Caco-2 (cell line): ENCODE measurements at places on chromosomes 13 and 19. TPM values are rescaled to one million over a fixed set of nuclear protein-coding genes. Genes with fewer than 3 reads are reported as not detected.

GRCh38 chr13:41546372-41547190 lies 89.2 kb downstream of the RGCC start:
- DNase-seq: no peak

GRCh38 chr19:46926170-46927071 lies 65.6 kb downstream of the ARHGAP35 start:
- DNase-seq: no peak

DNA sequence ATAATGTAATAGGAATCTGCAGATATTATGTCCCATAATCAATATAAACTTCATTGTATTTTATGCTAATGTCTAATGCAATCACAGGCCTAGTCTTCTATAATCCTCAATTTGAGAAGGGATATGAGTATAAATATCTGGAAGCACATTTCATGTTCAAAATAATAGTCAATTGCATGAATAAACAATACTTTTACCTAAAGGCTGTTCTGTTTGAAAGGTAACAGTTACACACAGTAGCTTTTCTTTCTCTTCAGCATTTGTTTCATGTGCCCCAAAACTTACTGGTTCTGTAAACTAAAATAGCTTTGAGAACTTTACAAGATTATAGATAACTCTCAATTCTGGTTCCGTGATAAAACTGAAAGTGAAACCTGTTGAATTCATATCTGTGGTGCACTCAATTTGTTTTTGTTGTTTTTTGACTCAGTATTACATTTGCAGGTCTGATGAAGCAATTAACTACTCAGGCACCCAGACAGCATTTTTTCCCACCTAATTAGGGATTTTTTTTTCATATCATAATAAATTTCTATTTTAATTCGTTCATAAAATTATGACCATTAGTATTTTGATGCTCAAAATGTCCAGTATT lies 1193.8 kb downstream of the SLITRK1 start:
- DNase-seq: no peak

DNA sequence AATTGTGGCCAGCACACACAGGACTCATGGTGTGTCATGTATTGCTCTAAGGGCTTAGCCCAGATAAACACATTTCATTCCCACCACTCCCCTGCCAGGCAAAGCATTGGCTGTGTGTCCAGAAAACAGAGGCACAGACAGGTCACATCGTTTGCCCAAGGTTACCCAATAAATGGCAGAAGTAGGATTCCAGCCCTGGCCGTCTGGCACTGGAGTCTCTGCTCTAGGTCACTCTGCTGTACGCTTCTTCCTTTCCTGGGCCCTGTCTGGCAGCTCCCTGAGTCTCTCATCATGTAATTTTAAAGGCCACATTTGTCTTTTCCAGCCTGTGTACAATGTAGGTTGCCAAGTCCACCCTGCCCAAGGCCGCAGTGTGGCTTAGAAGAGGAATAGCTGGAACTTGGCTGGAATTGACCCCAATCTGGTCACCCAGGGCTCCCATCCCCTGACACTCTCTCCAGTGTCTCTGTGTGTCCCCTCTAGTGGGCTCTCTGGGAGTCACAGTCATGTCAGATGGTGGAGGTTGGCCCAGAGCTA lies 264.5 kb upstream of the TSHZ3 start:
- no peak for DNase-seq

GRCh38 chr13:29111446-29111845 lies 291.3 kb downstream of the MTUS2 start:
- DNase-seq: no peak

DNA sequence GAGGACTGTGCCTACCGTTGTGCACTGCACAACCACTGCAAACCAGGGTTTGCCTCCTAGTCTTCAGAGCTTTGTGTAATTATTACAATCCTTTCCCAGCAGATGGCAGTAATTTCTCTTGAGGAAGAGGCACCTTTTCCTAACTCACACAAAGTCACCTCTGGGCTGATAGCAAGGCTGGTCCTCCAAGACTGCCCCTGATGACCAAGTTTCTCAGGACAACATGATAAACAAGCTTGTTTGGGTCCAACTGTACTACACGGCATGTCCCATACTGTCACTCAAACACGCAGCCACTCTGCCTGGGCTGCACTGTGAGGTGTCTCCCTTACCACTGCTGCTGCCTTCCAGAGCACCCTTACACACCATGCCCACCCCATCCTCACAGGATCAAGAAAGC lies 39.3 kb downstream of the RFXAP start:
- peak; percentile 63 for DNase-seq

- no peak for DNase-seq
These were observed 13.1 kb downstream of the IRS2 start for GRCh38 chr13:109773276-109773675.

DNA sequence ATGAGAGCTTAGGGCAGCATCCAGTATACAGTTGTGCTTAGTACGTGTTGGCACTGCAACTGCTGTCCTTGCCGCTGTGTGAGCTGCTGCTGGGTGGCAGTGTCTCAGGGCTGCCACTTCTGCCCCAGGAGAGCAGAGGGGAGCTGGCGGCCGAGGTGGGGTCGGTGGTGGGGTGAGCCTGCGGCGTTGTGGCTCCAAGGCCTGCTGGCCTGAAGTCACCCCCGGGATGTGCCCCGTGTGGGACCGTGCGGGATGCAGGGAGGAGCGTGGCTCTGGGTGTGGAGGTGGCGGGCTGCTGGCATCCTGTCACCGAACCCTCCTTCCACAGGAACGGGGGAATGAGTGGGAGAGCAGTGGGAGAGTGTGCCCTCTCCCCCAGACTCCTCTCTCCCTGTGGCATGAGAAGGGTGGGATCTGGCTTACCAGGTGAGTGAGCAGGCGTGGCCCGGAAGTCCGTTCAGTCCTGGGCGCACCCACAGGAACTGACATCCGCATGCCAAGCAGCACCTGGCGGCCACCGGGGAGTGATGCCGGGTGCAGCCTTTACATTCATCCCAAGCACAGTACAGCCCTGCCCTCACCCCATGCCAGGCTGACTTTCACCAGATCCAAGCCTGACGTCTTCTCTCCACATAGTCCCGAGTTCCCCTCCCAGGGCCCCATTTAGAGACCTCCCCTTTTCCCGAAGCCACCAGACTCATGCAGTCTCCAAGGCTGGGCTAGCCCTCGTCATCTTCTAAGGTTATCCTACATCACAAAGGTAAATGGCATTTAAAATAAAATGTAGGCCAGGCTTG lies 26.6 kb downstream of the MCF2L start:
- no peak for DNase-seq

GRCh38 chr13:57992416-57992815 lies 360.9 kb downstream of the PCDH17 start:
- DNase-seq: no peak

- DNase-seq: no peak
These were observed 51.7 kb downstream of the ZNF91 start for GRCh38 chr19:23343434-23344010.

GRCh38 chr13:99353836-99354235 lies 46.6 kb upstream of the GPR183 start:
- DNase-seq: no peak

GRCh38 chr13:97880311-97880675 lies 73.2 kb upstream of the IPO5 start:
- no peak for DNase-seq

DNA sequence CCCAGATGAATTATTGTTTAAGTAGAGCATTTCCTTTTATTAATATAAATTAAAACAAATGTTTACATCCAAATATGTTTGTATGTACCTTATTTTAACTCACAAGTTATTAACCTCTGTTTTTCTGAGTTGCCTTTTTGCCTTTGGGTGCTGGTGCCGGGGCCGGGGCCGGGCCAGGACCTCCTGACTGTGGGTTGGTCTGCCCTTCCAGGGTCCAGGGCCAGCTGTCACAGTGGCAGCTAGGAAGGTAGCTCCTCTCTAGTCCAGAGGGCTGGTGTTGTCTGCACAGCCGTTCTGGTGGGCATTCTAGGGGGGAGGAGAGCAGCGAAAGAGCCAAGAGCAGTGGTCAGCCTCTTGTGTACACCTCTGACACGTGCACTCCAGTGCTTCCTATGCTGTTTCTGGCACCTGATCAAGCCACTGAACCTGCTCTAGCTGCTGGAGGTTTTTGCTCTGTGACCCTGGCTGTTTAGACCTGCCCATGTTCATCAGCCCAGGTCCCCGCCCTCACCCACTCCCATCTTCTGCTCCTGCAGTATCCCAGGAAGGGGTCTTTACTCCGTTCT lies 2.0 kb upstream of the UBA2 start:
- DNase-seq: no peak

DNA sequence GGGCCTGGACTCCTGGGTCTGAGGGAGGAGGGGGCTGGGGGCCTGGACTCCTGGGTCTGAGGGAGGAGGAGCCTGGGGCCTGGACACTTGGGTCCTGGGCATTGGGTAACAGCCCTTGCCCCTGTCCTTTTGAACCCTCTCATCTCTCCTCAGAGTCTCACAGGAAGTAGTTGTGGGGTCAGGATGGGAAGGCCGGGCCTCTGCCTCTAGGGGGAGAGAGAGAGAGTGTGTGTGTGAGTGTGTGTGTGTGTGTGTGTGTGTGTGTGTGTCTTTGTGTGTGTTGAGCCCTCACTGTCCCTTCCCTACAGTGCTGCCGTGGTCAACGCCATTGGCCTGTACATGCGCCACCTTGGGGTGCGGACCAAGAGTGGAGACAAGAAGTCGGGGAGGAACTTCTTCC lies 10.9 kb downstream of the ARHGEF1 start:
- peak; percentile 61 for DNase-seq

DNA sequence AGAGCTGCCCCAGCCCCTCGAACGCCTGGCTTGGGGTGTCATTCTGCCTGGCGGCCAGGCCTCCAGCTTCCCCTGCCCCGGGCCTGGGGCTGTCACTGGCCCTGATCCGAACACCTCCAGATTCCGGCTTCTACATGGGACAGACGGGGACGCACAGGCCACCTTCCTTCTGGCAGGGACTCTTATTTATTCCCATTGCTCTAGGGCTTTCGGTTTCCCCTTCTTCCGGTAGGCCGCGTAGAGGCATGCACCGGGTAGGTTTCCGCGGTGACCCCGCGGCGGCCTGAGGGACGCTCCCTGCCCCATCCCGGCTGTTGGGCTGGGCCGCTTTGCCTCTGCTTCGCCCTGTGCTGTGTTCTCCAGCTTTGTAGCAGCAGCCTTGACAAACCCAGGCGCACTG lies 28.2 kb downstream of the CERS1 start:
- DNase-seq: no peak

GRCh38 chr19:45032421-45032820 lies 6.4 kb upstream of the CLASRP start:
- no peak for DNase-seq

DNA sequence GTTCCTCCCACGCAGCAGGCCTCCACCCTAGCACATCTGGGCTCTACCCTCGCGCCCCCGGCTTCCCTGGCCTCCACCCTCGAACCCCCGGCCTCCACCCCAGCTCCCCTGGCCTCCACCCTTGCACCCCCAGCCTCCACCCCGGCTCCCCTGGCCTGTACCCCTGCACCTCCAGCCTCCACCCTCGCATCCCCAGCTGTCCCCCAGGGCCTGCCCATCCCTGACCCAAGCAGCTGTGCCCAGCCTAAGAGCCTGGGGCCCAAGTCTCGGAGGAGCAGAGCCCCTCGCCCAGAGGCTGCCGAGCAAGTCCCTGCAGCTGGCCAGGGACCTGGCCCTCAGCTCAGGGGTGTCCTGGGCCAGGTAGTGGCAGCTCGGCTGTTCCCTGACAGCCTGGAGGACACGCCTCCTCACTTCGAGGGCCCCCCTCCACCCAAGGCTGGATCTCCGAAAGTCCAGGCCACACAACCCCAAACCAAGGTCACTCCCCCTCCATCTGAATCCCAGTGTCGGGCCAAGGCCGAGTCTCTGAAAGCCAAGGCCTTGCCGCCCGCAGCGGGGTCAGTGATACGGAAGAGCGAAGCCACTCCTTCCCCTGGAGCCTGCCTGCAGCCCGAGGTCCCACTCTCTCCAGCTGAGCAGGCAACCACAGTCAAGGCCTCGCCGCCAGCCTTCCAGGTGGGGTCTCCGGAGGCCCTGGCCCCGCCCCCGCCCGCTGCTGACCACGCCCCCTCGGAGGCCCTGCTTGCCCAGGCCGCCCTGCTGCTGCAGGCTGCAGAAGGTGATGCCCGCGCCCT lies 7.9 kb upstream of the ARHGAP33 start:
- no peak for DNase-seq

GRCh38 chr13:31394506-31394905 lies 194.7 kb downstream of the B3GLCT start:
- no peak for DNase-seq

DNA sequence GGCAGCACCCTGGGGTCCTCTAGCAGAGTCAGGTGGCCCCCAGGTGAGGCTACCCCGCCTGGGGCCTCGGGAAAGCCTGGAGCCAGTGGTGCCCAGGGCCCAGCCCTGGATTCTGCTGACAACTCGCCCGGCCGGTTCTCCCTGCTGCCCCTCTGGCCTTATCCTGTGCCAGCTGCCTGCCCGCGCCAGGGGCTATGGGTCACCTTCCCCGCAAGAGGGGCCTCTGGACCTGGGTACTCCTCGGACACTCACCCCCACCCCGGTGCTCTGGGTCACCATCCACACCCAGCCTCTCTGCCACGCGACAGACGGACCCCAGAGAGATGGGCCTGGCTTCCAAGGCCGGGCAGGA lies 24.0 kb downstream of the ZBTB7A start:
- DNase-seq: no peak

GRCh38 chr13:51066091-51066831 lies 44.8 kb downstream of the C13orf42 start:
- DNase-seq: no peak

ZNF419 gene
- 13.6 and 16.9 TPM in 2 replicates for total RNA-seq

PSG2 gene
- total RNA-seq: 0.30 and 0.45 TPM in 2 replicates

IFNL1 gene
- not detected in 2 replicates for total RNA-seq

CGB8 gene
- total RNA-seq: not detected in 2 replicates

PDE4C gene
- 0.36 and 0.46 TPM in 2 replicates for total RNA-seq

TEX29 gene
- total RNA-seq: 0.39 TPM in 1 of 2 replicates, not detected in the other

ADGRE2 gene
- total RNA-seq: 0.23 and 0.26 TPM in 2 replicates

PRSS57 gene
- total RNA-seq: not detected in 2 replicates

PNPLA6 gene
- total RNA-seq: 67.6 and 79.2 TPM in 2 replicates

ELAVL1 gene
- total RNA-seq: 117 and 118 TPM in 2 replicates
